ENCODE measurements at places on chromosomes 11 and 22.
A peak's percentile ranks its signal among the peaks of the same experiment; 100 is the strongest.

GRCh38 chr11:86515297-86516094 is 140.8 kb downstream of the CCDC81 start:
- peak; percentile 99 for DNase-seq

DNA sequence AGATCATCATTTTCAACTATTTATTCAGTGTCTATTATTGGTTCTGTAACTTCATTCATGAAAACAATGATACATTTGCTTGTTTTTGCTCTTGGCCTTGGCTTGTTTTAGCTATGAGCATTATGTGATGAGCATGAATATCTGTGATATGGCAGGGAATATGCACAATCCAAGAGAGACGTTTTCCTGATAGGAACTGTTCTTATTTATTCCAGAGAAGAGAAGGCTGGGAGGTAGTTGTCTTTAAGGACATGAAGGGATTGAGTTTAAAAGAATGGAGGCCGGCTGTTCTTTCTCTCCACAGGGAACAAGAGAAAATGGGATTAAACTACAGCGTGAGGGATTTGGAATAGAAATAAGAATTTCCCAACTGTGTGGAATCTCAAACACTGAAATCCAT is 30.3 kb downstream of the BLID start:
- no peak for DNase-seq

DNA sequence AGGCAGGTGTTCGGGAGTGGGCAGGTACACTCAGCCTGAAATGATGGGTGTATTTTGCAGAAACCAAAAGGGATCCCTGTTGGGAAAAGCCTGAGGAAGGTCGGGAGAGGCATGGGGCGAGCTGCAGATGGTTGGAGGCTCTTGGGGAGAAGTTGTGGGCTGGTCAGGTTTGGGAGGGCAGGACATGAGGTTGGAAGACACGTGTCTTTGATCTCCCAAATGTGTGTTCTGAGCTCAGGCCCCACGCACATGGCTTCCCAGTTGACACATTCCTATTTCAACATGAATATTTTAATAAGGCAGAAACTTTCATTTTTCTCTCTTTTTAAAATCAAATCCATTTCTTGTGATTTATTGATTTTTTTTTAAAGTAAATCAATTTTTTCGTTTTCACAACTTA is 1003.3 kb downstream of the TBC1D22A start:
- no peak for DNase-seq

GRCh38 chr11:93497596-93497995 is 45.6 kb downstream of the SMCO4 start:
- DNase-seq: no peak

DNA sequence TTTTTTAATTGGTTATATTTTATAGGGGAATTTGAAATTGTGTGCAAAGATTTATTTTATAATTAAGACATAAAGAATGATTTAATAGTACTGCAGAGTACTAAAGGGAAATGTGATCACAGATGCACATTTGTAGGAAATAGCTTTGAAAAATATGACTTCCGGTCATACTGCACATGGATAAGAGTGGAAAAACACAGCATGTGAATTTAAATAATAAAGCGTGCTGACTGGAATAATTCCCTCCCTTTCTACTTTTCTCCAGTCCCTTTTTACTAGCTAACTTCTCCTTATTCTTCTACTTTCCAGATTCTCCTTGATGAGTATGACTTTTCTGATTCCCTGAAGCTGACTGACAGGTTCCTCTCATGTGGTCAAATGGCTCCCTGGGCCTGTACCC is 238.4 kb upstream of the CTSC start:
- no peak for DNase-seq
